ENCODE measurements at places on chromosomes 1 and 21.
A peak's percentile ranks its signal among the peaks of the same experiment; 100 is the strongest.

- no peak for DNase-seq
Observed at GRCh38 chr1:151831605-151832004, at the start of gene RORC. TSS of gene RORC (minus strand) at chr1:151831802. CDS start at chr1:151831764, 38 bp downstream.

- peak; percentile 2 for DNase-seq
Observed at GRCh38 chr1:110087812-110088738, 17.6 kb upstream of the ALX3 start.

DNA sequence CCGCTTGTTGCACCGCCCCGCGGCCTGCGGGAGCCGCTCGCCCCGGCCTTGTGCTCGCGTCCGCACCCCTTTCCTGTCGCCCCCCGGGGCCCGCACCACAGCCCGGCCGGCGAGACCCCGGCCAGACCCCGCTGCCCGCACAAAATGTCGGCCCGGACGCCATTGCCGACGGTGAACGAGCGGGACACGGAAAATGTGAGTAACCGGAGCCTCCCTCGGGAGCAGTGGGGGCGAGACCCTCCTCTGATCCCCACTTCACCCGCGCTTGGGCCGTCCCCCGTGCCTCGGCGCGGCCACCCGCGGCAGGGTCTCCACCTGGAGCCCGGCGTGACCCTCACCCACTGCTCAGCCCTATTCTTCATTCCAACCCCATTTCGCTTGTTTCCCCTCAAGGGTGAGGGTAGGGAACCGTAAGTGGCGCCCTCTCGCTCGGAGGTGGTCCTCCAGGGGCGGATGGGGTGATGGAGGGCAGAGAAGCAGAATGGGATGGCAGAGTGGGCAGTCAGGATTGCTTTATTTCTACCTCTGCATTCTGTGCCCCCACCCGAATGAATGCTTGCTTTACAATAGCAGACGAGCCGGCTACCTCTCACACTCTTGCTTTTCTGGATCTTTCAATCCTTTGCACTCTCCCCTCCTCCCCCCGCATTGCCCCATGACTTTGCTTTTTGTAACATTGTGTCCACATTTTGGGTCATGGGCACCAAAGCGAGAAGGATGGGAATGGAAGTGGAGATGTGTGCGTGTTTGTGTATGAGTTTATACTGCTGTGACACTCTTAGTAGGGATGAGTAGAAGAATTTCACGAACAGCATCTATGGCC is 954 bp downstream of the MARK1 start:
- no peak for DNase-seq

DNA sequence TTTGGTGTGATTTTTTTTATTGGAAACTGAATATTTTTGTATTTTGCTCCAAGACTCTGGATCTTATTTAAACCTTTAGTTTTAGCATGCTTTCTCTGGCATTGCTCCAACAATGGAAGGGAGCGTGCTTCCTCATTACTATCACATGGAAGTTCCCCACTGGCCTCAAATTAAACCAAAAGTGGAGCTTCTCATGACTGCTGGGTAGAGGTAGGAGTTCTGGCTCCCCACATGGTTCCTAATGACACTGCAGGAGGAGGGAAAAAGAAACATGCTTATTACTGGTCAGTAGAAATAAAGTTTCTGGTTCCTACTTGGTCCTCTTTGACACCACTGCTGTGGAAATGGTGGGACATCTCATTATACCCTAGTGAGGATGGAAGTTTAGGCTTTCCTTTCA is 310.5 kb downstream of the PTGER3 start:
- DNase-seq: no peak

DNA sequence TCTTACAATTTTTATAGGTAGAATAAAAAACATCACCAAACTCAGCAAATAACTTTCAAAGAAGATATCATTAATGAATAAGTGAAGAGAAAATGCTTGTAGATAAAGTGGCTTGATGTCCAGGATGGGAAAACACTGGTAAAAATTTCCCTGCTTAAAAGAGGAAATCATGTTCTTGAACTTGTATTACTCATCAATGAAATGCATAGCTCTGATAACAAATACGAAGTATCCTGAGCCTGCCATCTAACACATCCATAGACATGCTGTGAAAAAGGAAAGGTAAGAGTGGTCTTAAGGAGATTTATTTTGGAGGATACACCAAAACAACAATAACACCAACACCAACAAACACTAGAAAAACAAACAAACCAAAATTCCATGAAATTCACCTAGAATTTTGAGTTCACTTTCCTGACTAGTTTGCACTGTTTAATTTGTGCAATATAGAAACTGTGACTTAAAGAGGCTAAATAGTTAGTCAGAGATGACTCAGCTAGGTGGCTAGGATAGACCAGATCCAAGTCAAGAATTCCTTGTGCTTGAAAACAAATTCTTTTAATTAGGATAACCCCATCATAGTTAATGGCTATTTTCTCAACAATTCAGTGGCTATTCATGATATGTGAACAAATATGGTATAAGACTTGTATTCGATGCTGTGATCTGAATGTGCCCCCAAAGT is 179.8 kb upstream of the KCNK2 start:
- no peak for DNase-seq

DNA sequence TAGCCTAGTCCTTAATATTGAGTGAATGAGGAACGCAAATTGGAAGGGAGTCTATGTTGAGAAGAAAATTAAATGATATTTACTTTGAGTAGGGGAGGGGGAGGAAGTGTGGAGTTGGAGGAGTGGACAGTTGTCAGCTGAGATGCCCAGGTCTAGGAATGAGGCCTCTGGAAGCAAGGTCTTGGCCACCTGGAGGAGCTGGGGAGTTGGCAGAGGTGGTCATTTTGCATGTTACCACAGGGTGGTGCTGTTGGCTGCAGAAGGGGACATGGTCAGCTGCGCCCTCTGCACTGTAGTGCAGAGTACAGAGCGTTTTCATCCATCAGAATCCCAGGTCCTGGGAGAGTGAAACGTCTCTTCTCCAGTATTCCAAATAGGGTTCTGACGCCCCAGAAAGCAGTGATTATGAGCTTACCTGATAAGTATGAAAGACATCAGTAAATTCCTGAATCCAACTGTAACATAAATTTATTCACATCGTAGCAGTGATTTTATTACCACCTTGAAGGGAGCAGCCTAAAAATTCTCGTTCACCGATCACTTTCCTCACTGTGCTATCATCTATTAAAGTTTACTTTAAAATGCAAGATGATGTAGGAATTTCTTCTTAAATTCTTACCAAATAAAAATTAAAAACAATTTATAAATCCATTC is 13.8 kb downstream of the PARK7 start:
- DNase-seq: no peak

GRCh38 chr1:92317836-92318493 is 19.1 kb downstream of the RPAP2 start:
- DNase-seq: no peak

DNA sequence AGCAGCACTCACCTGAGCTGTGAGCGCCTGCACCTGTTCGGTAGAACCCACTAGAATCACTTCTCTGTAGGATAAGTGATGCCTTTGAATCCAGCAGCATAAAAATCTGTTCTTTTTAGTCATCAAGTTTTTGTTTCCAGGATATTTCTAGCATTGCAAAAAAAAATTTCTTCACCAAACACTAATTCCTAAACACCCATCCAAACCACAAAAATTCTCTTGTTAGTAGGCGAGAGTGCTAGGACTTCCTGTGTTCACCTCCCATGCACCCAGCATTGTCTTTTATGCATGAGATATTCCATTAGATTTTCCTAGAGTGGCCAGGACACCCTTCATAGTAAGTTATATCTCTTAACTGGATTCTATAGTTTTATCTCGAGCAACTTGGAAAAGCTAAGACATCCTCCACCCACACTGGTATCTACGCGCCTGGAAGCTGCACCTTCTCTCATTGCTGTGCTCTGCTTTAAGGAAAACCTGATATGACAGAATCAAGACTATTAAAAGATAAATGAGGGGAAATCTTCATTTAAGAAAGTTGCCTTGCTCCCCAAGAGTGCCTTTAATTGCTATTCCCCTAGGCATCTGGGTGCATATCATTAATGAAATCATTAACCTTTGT is 12.3 kb downstream of the SERTAD4 start:
- no peak for DNase-seq

DNA sequence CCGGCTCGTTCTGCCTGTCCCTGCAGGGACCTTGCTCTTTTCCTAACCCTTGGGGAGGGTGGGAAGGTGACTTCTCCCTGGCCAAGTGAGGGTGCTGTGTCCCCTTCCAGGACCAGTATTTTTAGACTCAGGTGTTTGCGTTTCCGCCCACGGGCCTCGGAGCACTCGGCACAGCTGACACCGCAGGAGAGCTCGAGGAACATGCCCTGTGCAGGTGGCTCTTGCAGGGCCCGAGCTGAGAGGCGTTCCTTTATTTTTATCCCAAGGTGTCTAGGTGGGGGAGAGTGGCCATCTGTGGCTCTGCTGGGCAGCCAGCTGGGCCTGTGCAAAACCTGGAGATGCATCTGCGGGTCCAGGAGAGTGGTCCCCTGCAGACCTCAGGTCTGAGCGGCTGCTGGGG is 16.0 kb downstream of the PLCH2 start:
- DNase-seq: no peak

Measured in amygdala (tissue), 56 donors.